ENCODE measurements at places on chromosomes 7 and 10.

DNA sequence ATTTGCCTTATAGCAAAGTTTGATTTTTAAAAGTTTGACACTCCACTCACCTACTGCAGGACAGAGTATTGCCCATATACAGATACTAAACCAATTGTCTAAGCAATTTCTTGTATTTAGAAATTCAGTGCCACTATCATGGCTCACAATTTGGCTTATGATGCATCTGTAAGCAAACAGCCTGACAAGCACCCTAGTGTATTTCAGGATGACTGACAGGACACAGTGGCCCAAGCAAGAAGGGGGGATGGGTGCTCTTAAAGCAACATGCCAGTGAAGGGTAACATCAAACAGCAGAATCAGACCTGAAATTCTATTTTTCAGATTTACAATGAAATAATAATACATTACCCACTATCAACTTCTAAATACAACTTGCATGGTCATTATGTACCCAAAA is 30.5 kb downstream of the CTNNA3 start:
- DNase-seq = no peak

DNA sequence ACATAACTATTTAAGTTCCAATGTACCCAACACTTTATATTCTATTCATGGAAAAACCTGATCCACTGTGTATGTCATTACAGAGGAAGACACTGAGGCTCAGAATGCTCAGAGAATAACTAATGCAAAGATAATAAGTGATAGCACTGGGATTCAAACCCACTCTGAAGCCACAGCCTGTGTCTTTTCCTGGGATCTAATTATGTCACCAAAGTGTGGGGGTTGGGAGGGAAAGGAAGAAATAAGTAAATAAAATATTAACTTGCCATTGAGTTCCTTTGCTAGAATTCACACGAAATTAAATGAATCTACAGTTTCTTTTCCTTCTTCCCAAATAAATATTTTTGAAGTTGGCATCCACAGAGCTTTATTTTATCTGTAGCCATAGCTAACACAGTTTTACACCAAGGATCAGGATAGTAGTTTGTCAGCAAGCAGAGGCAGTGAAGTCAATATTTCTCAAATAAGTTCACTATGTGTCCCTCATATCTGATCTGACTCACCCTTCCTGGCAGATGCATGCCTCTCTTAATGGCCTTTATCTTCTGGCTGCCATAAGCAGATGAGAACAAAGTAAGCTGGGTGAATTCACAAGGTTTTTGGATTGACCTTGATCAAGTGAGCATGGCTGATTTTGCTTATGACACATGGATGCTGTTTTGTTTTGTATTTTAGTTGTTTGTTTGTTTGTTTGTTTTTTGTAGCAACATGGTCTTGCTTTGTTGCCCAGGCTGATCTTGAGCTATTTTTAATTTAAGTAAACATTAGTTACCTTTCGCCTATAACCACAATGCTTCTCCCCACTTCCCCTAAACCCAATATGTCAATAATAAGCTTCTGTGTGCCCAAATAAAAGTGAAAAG is 6.3 kb downstream of the RAPGEF5 start:
- no peak for DNase-seq

DNA sequence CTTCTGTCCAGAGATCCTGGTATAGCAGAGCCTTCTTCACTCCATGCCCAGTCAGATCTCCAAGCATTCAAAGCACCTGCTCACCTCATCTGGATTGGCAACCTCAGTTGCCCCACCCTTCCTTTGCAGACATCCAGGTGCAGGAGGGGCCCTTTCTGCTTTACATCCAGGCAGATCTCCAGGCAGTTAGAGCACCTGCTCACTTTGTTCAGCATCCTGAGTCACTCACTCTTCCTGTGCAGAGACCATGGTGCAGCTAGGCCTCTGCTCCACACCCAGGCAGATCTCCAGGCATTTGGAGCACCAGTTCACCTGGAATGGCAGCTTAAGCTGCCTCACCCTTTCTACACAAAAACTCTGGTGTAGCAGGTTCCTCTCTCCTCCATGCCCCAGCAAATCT is 153.1 kb downstream of the CDK14 start:
- DNase-seq = no peak

DNA sequence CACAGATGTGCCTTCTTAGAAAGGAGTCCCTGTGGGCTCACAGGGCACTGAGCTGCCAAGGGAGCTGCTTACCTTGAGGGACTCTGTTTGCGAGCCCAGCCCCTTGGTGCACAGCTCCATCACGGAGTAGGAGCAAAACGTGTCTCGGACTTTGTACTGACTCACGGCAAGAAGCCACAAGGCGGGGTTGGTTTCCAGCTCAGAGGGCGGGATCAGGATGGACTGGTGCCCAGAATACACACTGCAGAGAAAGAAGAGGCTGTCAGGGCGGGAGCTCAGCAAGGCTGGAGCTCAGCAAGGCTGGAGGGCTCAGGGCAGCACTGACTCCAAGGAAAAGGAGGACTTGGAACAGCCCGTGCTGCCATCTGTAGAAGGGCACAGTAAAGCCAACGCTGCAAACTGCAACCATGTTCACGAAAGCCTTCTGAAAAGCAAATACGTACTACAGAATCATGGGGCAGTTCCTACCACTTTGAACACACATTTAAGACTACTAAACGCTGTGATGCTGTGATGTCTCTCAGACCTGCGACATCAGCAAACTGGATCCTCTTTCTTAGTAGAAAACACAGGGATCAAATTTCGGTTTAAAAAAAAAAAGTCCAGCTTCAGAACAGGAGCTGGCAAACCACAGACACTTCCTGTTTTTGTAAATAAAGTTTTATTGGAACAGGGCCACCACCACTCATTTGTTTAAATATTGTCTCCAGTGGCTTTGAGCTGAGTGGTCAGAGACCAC is 194.3 kb downstream of the ZMYND11 start:
- peak; percentile 91 for DNase-seq

DNA sequence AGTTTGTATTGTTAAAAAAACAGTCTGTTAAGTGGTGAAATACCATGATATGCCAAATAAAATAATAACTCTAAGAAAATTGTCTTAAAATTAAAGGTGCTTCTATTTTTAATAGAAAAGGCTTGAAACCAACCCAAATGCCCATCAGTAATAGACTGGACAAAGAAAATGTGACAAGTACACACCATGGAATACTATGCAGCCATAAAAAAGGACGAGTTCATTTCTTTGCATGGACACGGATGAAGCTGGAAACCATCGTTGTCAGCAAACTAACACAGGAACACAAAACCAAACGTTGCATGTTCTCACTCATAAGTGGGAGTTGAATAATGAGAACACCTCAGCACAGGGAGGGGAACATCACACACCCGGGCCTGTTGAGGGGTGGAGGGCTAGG is 7.1 kb downstream of the CNTNAP2 start:
- DNase-seq = no peak

GRCh38 chr10:131579251-131580071 is 267.9 kb upstream of the TCERG1L start:
- DNase-seq = no peak

All from forelimb muscle (tissue), 1 donor.